Sciatic nerve (tissue), 2 donors: ENCODE measurements at places on chromosomes 13 and 19. TPM values are rescaled to one million over a fixed set of nuclear protein-coding genes. Genes with fewer than 3 reads are reported as not detected.

The PRR12 gene
- 37.0 TPM for total RNA-seq

The SPTBN4 gene
- 20.9 TPM for total RNA-seq

The CLEC17A gene
- 0.76 TPM for total RNA-seq

The GIPC1 gene
- total RNA-seq, result 50.2 TPM

The OR10H1 gene
- not detected for total RNA-seq

The AMER2 gene
- total RNA-seq, result 0.04 TPM

DNA sequence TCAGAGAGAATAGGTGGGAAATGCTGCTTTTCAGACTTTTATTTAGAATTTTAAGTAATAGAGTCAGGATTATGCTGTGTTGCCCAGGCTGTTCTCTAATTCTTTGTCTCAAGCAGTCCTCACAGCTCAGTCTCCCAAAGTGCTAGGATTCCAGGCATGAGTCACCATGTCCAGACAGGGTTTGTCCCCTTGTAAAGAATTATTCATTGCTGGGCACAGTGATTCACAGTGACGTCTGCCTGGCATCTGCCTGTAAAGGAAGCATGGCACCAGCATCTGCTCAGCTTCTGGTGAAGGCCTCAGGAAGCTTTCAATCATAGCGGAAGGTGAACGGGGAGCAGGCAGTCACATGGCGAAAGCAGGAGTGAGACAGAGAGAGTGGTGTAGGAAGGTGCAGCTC, 17.7 kb downstream of the ZNF763 start:
- no peak for DNase-seq

GRCh38 chr19:31597616-31598015, 248.4 kb upstream of the TSHZ3 start:
- DNase-seq, result no peak

DNA sequence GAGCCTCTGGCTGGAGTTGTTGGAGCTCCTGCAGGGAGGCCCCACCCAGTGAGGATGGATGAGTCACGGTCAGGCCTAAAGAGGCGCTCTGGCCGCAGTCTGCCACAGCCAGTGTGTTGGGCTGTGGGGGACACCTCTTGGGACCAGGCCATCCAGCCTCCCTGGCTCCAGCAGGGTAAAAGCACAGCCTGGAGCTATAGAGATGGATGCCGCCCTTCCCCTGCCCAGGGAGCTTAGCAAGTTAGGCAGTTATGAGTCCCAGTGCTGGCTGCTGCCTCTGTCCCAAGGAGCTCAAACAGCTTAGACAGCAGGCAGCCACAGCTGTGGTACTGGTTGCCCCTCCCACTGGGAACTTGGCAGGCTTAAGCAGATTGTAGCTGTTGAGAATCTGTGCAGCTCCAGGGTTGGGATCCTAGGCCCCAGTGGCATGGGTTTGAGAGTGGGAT, 100.9 kb downstream of the NDFIP2 start:
- no peak for DNase-seq

GRCh38 chr13:22862478-22862877, 318.3 kb upstream of the SGCG start:
- DNase-seq, result no peak

DNA sequence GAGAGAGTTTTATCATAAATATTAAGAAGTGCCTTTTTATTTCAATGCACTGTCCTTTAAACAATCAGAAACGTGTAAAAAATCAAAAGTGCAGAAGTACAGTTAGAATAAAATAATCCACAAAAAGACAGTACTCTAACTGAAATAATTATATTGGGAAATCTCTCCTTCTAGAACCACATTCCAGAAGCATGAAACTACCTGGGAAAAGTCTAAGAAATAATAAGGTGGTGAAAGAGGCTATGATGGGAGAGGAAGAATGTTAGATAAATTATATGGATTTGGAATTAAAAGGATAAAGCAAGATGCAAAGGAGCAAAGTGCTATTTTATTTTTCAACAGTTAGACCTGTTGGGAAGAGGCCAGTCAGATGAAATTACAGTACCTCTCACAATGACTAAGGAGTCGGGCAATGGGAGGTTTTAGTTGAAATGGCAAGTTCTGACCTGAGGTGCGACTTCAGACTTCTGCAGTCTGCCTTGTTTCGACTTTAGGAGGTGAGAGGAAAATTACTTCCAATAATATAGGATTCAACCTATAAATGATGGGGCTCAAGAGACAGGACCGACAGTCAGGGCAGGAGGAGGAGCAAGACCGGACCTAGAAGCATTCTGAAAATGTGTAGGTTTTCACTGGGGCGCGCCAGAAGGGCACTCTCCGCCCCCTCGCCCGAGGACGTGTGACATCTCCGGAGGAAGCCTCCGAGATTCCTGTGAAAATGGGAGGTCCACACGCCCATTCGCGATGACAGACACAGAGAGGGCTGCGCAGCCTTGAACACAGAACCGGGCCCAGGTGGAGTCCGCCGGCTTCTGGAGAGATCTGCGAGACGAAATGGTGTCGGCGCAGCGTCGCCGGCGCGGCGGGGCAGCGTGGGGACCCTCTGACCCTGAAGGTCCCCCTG, 717 bp downstream of the SPRYD7 start:
- no peak for DNase-seq

- DNase-seq, result no peak
Observed at GRCh38 chr19:39916236-39916635, 18.2 kb downstream of the FCGBP start.

GRCh38 chr13:74061926-74062595, 72.1 kb downstream of the KLF12 start:
- DNase-seq, result no peak

GRCh38 chr19:46201454-46202310, 27.9 kb upstream of the IGFL1 start:
- no peak for DNase-seq

GRCh38 chr19:2883686-2884439, 16.7 kb downstream of the ZNF556 start:
- no peak for DNase-seq

GRCh38 chr19:40928850-40929249, 46.8 kb upstream of the CYP2A7 start:
- no peak for DNase-seq

- DNase-seq, result no peak
Observed at GRCh38 chr19:41928754-41929535, 696 bp upstream of the ERFL start.

- no peak for DNase-seq
Observed at GRCh38 chr19:35143818-35144217, 763 bp downstream of the FXYD7 start.

GRCh38 chr13:72653506-72653905, 73.9 kb downstream of the MZT1 start:
- DNase-seq, result no peak

- DNase-seq, result peak; percentile 86
Observed at GRCh38 chr19:12766051-12766521, 9.3 kb downstream of the HOOK2 start.

GRCh38 chr19:38032151-38032550, 125.1 kb downstream of the SIPA1L3 start:
- DNase-seq, result no peak

DNA sequence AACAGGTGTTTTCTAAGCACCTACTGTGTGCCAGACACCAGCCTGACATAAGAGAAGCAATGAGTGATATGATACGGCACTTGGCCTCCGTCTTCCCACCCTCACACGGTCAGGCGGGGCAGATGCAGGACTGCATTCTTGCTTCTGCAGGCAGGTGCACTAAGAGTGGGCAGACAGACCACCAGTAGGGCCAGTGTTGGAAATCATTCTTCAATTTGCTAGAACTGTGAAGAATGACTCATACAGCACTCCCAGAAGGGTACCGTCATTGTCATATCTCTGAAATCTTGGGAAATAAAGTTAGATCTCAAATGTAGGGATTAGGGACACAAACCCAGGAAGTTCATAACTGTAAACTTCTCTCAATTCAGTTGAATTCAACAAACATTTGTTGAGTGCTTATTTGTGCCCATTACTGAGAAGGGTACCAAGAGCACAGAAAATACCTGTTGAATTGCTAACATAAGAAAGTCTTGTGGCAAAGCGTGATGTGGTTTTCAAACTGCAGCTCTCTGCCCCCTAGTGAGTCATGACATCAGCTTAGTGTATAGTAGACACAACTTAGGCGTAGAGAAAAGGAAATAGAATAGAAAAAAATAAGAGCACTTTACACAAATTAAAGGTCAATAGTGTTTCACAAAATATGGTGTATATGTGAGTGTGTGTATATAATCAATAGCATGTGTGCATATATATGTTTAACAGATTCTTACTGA, 76.1 kb downstream of the TEX26 start:
- no peak for DNase-seq

- no peak for DNase-seq
Observed at GRCh38 chr13:71886880-71887279, 19.9 kb upstream of the DACH1 start.

DNA sequence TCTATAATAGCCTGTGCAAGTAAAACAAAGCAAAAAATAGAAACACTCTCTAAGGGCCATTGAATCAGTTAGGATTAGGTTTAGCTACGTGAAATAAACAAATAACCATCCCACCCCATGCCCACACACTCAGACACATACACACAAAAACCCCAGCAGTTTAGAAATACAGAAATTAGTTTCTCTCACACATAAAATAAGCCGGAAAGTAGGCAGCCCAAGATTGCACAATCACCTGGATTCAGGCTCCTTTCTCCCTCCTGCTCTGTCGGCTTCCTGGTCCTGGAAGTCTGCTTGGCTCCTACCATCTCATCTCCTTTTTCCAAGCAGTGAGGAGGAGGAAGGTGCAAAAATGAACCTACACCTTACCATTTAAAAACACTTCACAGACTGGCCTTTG, 22.6 kb upstream of the USP12 start:
- no peak for DNase-seq

- DNase-seq, result no peak
Observed at GRCh38 chr19:54606230-54606629, 12.8 kb downstream of the LILRA1 start.

DNA sequence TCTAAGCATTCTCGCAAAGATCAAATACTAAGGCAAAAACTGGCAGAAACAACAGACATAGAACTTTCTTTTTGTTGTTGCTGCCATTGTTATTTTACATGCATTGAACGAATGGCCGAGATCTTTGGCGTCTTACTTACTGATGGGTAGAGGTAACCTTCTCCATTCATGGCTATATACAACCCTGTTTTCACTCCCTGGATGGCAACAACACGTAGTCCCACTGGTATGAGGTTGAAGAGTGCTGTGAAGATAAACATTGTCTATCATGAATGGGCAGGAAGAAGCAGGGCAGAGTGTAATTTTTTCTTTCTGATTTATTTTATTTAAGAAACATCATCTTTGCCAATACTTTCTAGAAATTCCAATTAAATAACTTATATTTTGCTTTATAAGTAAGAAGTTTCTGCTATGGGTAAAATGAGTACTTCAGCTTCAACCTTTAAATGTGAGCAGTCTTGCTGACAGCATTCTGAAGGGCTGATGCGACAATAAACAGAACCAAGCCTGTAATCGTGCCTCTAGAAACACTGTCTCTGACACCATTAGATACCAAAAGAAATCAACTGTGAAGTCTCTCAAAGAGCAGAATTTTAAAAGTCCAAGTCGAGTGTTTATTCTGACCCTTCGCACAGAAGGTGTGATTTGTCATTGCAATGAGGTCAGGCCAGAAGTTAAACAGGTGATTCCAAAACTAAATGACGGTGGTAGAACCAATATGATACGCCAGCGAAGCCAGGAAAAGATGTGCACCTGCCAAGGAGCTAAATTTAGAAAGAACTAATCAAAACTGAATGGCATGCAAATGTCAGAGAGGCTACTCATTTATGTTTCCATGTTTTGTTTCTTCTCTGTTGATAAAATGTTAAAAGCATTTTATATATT, 416.4 kb downstream of the ITGBL1 start:
- DNase-seq, result no peak

- no peak for DNase-seq
Observed at GRCh38 chr19:47778954-47779351, 450 bp downstream of the SELENOW start.

GRCh38 chr19:57560049-57560491, 407 bp upstream of the ZNF550 start:
- DNase-seq, result no peak

DNA sequence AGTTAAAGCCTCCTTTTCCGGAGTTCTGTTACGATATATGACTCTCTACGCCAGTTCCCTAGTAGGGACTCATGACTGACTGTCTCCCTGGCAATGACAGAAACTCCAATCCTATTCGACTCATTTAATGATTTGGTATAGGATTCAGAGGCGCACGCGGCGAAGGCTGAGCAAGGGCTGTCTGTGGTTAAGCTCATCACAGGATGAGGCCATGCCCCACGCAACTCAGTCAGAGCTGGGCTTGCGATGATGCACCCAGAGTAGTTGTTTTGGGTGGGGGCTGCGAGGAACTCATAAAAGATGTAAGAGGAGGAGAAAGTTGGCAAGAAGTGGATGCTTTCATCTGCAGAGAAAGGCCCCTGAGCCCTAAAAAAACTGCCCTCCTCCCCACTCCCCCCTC, 468 bp upstream of the SERTM1 start:
- DNase-seq, result no peak

- DNase-seq, result no peak
Observed at GRCh38 chr19:54918499-54918898, 12.6 kb downstream of the NCR1 start.
